Neural progenitor cell (in vitro differentiated cells): ENCODE measurements at places on chromosomes 2 and 18. TPM values are rescaled to one million over a fixed set of nuclear protein-coding genes. Genes with fewer than 3 reads are reported as not detected.

DNA sequence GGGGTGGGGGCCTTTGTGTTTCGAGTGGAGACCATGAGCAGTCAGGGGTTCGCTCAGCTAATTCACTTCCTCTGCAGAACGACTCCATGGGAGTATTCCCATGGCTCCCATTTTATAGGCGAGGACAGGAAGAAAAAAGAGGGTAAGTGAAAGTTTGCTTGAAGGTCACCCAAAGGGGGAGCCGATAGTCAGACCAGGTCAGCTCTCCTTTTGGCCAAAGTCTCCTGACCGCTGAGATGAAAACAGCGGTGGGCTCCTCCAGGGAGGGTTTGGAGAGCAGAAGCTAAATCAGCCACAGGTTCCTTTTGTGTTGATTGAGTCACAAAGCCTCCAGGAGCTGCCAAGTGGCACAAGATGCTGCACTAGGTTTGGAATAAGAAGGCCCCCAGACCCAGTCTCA is 34.1 kb upstream of the CTAGE1 start:
- H3K27ac ChIP-seq, result no peak overlapping the region
- peaks cover 8% of the 10 kb centered on the region for H3K4me1 ChIP-seq
- DNase-seq, result peak; percentile 33
- H3K27me3 ChIP-seq, result no peaks in the 10 kb centered on the region
- H3K4me3 ChIP-seq, result no peak overlapping the region

OSBPL1A gene
- 54.2 and 75.0 TPM in 2 replicates for total RNA-seq

DNA sequence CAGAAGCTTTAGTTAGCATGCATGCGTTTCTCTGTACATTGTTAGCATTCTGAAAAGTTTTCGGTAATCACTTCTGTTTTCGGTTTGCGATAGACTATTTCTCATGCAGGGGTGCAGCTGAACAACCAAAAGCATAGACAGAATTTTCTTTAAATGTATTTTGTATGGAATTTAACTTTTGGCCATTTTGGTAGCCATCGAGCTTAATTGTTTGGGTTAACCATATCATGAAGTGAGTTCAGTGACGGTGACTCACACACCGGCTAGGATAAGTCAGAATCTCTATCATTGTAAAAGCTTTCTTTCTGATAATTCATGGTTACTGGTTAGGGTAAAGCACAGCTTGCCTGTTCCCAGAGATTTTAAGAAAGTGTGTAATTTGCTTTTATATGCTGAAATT is 107.2 kb downstream of the CD226 start:
- H3K27me3 ChIP-seq, result no peaks in the 10 kb centered on the region
- H3K4me3 ChIP-seq, result no peak overlapping the region
- peaks cover 6% of the 10 kb centered on the region for H3K4me1 ChIP-seq
- no peak overlapping the region for H3K27ac ChIP-seq

DNA sequence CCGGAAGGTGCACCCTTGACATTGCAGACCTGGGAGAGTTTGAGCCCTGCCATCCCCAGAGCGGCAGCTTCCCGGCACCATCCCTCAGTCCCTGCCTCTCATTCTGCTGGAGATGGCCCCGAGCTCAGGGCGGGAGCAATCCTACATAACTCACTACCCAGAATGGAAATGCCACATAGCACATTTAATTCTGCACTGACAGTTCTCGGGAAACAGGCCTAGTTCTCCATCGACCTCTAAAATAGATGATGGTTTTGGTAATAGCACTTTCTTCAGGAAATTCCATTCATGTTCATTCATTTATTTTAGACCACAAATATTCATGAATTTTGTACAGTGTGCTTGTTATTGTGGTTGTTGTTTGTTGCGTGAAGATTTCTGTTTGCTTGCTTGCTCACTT is 92.9 kb upstream of the SLC14A2 start:
- no peaks in the 10 kb centered on the region for H3K27me3 ChIP-seq
- no peak for DNase-seq
- peaks cover 3% of the 10 kb centered on the region for H3K4me1 ChIP-seq
- no peaks in the 10 kb centered on the region for H3K36me3 ChIP-seq

- H3K36me3 ChIP-seq, result no peaks in the 10 kb centered on the region
- peak; percentile 63 for DNase-seq
- peaks cover 90% of the 10 kb centered on the region for H3K27me3 ChIP-seq
- no peak overlapping the region for H3K4me3 ChIP-seq
- peaks cover 3% of the 10 kb centered on the region for H3K4me1 ChIP-seq
Measured at GRCh38 chr2:10914272-10914693, 2.5 kb downstream of the KCNF1 start.

CTNNA2 gene
- total RNA-seq, result 39.1 and 43.5 TPM in 2 replicates

GRCh38 chr2:162509288-162509968 is 165.5 kb downstream of the GCA start:
- no peaks in the 10 kb centered on the region for H3K4me1 ChIP-seq
- no peak overlapping the region for H3K27ac ChIP-seq
- no peak for DNase-seq
- no peaks in the 10 kb centered on the region for H3K27me3 ChIP-seq

KCNE4 gene
- total RNA-seq, result not detected in 2 replicates

- H3K36me3 ChIP-seq, result no peaks in the 10 kb centered on the region
- DNase-seq, result peak; percentile 33
- peaks cover 12% of the 10 kb centered on the region for H3K4me1 ChIP-seq
- no peak overlapping the region for H3K4me3 ChIP-seq
- H3K27ac ChIP-seq, result no peak overlapping the region
Measured at GRCh38 chr2:233221378-233222063, 30.0 kb upstream of the ATG16L1 start.

CDCA7 gene
- total RNA-seq, result 31.4 and 36.8 TPM in 2 replicates

DNA sequence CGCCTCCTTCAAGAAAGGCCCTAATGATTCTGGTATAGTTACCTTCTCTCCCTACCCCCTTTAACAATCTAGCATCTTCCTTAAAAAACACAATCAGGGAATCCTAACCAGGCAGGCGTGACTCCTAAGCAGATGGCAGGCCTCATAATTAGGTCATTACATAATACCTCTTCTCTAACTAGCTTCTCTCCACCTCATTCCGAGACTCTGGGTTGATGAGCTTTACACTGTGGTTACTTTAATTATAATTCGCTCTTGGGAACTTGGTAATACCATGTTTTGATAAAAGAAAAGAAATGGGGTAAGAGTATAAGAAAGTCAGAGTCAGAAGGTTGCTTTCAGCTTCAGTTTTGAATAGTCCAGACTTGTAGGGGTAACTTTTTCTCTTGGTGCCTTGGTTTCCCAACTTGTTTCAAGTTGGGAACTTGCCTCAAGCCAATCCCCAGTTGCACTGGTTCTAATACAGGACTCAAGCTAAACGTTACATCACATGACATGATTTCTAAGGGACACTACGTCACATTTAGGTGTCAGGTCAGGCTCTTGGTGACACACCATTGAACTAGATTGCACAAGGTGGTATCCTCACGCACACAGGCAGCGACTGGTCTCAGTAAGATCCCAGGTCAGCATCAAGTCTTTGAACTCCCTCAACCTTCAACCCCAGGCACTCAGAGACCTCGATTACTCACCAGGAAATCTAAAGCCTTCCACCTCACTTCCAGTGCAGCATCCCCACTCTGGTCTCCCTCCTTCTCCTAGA is 59.2 kb downstream of the AAK1 start:
- no peaks in the 10 kb centered on the region for H3K36me3 ChIP-seq
- H3K4me3 ChIP-seq, result no peak overlapping the region
- H3K27ac ChIP-seq, result no peak overlapping the region
- no peaks in the 10 kb centered on the region for H3K27me3 ChIP-seq
- DNase-seq, result no peak

AP1S3 gene
- total RNA-seq, result 4.9 and 5.1 TPM in 2 replicates

DNA sequence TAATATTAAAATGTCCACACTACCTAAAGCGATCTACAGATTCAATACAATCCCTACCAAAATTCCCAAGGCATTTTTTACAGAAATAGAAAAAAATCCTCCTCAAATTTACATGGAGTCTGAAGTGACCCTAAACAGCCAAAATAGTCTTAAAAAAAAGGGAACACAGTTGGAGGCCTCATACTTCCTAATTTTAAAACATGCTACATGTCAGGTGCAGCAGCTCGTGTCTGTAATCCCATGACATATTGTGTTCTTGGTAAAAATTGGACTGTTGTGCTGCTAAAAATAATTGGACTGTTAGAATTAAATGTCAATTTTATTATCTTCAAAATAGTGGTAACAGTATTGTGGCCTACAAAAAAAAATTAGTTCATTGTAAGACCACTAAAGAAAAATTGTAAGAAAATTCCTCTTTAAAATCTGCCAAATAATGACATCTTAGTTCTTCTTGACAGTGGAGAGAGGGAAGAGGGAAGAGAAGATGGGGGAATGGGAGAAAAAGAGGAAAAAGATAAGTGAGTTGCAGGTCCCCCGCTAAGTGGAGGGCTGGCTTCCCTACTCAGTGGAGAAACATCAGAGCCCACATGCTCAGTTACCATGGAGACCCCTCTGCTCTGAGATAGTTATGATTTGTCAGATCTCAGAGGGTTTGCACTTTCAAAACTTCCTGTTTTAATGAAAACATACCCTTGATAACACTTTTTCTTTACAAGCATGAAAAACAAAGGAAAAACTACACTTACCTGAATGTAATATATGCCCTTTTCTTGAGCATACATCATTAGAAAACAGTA is 46.5 kb downstream of the UNC50 start:
- H3K27me3 ChIP-seq, result no peaks in the 10 kb centered on the region
- no peaks in the 10 kb centered on the region for H3K4me1 ChIP-seq
- no peak overlapping the region for H3K4me3 ChIP-seq
- DNase-seq, result no peak
- H3K27ac ChIP-seq, result no peak overlapping the region
